ENCODE measurements at places on chromosomes 5 and 9.

DNA sequence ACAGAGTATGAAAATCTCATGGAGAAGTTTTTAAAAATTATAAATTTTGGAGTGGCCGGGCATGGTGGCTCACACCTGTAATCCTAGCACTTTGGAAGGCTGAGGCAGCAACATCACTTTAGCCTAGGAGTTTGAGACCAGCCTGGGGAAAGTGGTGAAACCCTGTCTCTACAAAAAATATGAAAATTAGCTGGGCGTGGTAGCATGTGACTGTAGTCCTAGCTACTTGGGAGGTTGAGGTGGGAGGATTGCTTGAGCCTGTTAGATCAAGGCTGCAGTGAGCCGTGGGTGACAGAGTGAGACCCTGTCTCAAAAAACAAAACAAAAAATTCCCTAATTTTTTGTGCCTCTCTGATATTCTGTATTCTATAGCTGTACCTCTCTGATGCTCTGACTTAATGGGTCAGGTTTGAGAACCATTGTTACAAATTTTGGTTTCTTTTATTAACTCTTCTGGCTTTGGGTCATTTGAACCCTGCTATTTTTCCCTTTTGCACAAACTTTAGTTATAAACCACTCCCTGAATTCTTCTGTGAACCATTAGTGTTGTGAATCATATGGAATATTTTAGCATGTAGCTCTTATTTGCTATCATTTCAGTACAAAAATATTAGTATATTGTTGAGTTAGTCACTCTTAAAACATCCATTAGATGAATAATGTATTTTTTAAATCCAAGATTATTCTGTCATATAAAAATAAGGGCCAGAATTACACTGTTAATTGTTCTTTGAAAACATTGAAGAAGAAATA, 51.0 kb downstream of the FER start:
- DNase-seq = no peak

DNA sequence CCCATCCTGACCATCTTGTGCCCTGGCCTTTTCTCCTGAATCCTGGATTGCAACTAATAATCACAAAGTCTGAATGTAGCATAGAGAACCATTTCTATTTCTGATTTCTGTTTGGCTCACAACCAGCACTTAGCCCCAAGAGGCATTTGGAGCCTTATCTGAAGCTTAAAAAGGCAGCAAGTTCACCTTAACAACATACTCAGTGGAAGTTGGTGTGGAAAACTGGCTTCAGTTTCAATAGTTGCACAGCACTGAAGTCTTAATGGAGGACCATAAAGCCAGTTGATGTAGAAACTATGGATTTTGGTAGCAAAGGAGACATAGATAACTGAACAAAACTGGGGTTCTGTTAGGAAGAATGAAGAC, 574.1 kb downstream of the PSAT1 start:
- no peak for DNase-seq

DNA sequence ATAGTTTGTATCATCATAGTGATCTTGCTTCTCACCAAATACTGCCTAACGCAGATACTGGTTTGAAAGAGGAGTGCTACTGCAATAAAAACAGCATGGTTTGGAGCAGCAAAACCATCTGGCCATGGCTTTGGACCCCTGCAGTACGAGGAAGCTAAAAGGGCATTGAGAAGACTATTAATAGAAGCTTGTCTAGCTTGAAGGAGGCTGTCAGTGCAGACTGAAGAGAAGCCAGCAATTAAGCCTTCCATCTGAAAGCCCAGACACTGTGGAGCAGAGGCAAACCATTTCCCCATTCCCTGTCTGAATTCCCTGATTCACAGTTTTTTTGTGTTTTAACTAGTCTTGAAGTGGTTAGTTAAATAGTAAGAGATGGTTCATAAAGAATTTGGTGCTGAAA, 281.6 kb downstream of the PTPRD start:
- DNase-seq = no peak

DNA sequence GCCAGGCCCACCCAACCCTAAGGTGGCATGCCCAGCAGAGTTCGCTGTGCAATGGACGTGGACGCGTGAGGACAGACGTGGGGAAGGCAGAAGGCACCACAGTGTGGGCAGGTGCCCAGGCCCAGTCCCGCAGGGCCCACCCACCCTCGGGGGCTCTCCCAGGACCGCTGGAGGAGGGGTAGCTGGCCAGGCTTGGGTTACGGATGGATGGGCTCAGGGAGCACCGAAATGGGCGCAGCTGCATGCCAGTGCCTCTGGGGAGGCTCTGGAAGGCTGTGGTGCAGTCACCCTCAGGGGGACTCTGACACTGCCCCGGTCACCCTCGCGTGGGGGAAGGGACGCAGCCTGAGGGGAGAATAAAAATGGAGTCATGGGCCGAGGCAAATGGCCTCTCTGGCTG, 9.6 kb upstream of the GPSM1 start:
- DNase-seq = no peak

DNA sequence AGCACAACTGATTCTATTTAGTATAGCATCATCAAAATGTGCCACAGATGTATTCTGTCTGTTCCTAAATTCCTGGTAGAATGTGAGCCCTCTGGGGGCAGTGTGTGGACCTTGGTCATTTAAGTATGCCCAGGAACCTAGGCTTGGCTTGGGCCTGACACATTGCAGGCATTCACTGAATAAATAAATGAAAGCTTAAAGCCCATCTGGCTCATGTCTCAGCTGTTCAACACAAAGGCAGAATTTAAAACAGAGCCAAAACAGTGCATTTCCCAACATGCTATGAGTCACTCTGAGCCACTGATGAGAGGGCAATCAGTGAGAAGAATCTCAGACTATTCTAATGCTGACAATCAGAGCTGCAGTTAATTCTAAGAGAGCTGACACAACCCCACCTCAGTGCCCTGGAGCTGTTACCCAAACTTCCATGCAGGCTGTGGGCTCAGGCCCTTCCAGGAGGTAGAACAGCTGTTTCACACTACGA, 8.1 kb downstream of the FAM193B start:
- DNase-seq = no peak

Measured in stimulated activated CD4-positive, alpha-beta T cell treated with anti-CD3 and anti-CD28 coated beads, Interleukin-12 subunit alpha, Interleukin-12 subunit beta, amount 100 ng/mL, for 48 hours (primary cell).